Activated CD8-positive, alpha-beta T cell treated with anti-CD3 and anti-CD28 coated beads, Interleukin-2, amount 10 ng/mL, durations not matched to agents 7 days and 5 days (primary cell): ENCODE measurements at places on chromosomes 4 and X. TPM values are rescaled to one million over a fixed set of nuclear protein-coding genes. Genes with fewer than 3 reads are reported as not detected.

- no peak overlapping the region for H3K27ac ChIP-seq
- DNase-seq = no peak
- H3K4me1 ChIP-seq = peaks cover 6% of the 10 kb centered on the region
- H3K27me3 ChIP-seq = no peaks in the 10 kb centered on the region
These were observed 111.7 kb downstream of the LINC00632 start for GRCh38 chrX:140821280-140821679.

GRCh38 chrX:120769576-120770341 lies 105.9 kb downstream of the CT47B1 start:
- H3K4me1 ChIP-seq = no peaks in the 10 kb centered on the region
- no peaks in the 10 kb centered on the region for H3K36me3 ChIP-seq
- H3K27ac ChIP-seq = no peak overlapping the region

DNA sequence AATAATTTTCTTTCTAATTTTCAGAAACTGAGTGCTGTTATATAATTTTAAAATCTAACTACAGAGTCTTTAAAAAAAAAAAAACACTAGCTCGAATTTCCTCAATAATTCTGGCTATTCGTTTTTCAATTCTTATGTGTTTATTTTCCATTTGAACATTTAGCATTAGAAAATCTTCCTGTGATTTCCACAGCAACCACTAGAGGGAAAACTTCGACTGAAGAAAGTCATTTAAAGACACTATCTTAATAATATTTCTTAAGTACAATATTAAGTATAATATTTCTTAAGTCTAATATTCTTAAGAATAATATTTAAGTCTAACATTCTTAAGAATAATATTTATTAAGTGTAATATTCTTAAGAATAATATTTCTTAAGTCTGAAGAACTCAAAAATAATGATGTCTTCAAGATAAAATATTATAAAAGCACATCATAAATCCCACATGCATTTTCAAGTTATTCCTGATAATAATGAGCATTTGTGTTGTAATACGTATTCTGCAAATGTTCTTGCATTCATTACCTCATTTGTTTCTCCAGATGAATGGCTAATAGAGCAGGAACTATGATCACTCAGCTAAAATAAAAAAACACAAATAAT lies 118.4 kb upstream of the WDR17 start:
- no peak overlapping the region for H3K27ac ChIP-seq
- no peak for DNase-seq
- H3K27me3 ChIP-seq = peaks cover 4% of the 10 kb centered on the region
- no peaks in the 10 kb centered on the region for H3K36me3 ChIP-seq
- H3K4me1 ChIP-seq = peaks cover 7% of the 10 kb centered on the region

DNA sequence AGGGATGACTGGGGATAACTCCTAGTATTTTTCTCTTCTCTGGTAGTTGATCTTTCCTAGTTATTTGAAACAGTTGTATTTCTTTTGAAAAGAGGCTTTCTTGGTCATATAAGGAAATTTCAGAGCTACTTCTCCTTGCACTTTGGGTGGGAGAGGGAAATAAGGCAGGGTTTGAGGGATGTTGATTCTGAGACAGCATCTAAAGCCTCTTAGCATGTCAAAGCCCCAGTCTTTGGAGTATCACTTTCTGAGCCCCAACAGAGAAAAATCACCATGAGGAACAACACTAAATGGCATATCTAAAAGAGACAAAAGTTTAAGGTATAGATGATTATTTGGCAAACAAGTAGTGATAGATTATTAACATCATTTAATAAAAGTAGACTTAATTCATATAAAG lies 688.1 kb downstream of the TRAM1L1 start:
- H3K27me3 ChIP-seq = no peaks in the 10 kb centered on the region
- no peak overlapping the region for H3K27ac ChIP-seq
- H3K36me3 ChIP-seq = no peaks in the 10 kb centered on the region
- no peaks in the 10 kb centered on the region for H3K4me1 ChIP-seq

- H3K4me3 ChIP-seq = no peak overlapping the region
- H3K36me3 ChIP-seq = peaks cover 3% of the 10 kb centered on the region
- H3K4me1 ChIP-seq = peaks cover 38% of the 10 kb centered on the region
- DNase-seq = no peak
These were observed 72.2 kb downstream of the MAML3 start for GRCh38 chr4:140081641-140082390.

DNA sequence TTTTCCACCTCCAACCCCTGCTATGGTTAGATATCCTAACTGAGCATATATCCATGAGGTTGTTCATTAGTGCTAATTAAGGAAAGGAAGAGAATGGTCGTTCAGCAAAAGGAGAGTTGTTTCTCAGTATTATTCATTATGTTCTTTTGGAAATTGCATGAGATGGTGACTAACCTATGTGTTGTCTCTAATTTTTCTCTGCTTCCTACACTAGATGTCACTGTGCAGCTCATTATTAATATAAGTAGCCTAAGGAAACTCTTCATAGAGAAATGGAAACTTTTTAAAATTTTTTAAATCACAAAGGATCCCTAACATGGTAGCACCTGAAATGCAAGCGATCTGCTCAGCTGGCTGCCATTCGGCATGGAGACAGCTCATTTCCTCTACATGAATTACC lies 67.7 kb upstream of the FAM9A start:
- no peaks in the 10 kb centered on the region for H3K4me1 ChIP-seq
- DNase-seq = no peak
- no peaks in the 10 kb centered on the region for H3K36me3 ChIP-seq
- no peak overlapping the region for H3K27ac ChIP-seq
- H3K27me3 ChIP-seq = peaks cover 4% of the 10 kb centered on the region

GRCh38 chrX:43557792-43558191 lies 98.3 kb upstream of the MAOA start:
- peak; percentile 65 for DNase-seq
- no peaks in the 10 kb centered on the region for H3K36me3 ChIP-seq
- H3K27ac ChIP-seq = no peak overlapping the region
- peaks cover 5% of the 10 kb centered on the region for H3K4me1 ChIP-seq
- no peak overlapping the region for H3K4me3 ChIP-seq
- H3K27me3 ChIP-seq = no peaks in the 10 kb centered on the region

Gene ASMT
- total RNA-seq = 0.29 TPM

- H3K4me3 ChIP-seq = no peak overlapping the region
- no peaks in the 10 kb centered on the region for H3K27me3 ChIP-seq
- no peak for DNase-seq
- peaks cover 8% of the 10 kb centered on the region for H3K4me1 ChIP-seq
These were observed 51.7 kb downstream of the RPGR start for GRCh38 chrX:38275615-38276014.

- H3K27me3 ChIP-seq = peaks cover 2% of the 10 kb centered on the region
- no peak overlapping the region for H3K4me3 ChIP-seq
- H3K4me1 ChIP-seq = no peaks in the 10 kb centered on the region
- DNase-seq = peak; percentile 50
These were observed 3.1 kb upstream of the P2RY4 start for GRCh38 chrX:70262952-70263567.

DNA sequence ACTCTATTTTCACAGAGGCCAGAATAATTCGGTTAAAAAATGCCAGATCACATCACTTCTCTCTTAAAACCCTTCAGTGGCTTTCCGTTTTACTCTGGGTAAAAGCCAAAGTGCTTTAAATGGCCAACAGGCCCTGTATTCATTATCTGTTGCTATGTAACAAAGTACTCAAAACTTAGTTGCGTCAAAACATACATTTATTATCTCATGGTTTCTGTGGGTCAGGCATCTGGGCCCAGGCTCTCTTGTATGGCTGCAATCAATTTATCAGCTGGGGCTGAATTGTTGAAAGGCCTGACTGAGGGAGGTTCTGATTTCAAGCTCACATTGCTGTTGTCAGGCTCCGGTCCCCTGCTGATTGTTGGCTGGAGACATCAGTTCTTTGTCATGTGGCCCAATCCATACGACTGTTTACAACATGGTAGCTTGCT lies 72.7 kb upstream of the H2AZ1 start:
- no peak overlapping the region for H3K27ac ChIP-seq
- peaks cover 6% of the 10 kb centered on the region for H3K27me3 ChIP-seq
- H3K4me1 ChIP-seq = no peaks in the 10 kb centered on the region
- no peaks in the 10 kb centered on the region for H3K36me3 ChIP-seq
- no peak for DNase-seq

DNA sequence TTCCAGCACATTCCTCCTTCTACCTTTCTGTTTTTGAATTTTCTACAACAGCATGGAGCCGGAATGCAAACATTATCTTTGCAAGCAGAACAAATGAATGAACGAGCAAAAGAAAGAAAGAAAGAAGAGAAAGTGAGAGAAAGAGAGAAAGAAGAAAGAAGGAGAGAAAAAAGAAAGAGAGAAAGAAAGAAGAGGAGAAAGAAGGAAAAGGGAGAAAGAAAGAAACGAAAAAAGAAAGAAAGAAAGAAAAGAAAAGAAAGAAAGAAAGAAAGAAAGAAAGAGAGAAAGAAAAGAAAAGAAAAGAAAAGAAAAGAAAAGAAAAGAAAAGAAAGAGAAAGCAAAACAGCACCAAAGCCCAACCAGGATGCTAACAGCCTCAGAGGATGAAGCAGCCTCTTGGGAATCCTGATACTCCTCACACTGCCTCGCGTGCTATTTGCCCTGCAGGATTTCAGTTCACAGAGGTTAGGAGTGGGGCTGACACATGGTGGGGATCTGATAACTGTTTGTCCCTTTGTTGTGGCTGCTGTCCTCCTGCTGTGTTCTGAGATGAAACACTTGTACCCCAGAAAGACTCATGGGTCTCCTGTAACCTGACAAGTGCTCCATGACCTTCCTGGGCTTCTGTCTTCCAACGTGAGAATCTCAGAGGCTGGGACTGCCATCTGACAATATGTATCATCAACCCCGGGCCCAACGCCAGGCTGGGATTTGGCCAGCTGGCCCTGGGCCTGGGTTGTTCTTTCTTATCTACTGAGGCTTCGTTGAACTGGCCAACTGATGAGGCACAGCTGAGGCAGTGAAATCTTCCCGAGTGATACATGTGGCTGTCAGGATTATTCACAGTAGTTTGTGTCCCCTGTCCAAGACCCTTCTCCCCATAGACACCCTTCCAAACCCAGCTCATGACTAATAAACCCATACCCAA lies 61.0 kb downstream of the SEPSECS start:
- no peak overlapping the region for H3K27ac ChIP-seq
- no peak for DNase-seq
- H3K27me3 ChIP-seq = no peaks in the 10 kb centered on the region
- H3K4me3 ChIP-seq = no peak overlapping the region

Gene APBB2
- 0.57 TPM for total RNA-seq

DNA sequence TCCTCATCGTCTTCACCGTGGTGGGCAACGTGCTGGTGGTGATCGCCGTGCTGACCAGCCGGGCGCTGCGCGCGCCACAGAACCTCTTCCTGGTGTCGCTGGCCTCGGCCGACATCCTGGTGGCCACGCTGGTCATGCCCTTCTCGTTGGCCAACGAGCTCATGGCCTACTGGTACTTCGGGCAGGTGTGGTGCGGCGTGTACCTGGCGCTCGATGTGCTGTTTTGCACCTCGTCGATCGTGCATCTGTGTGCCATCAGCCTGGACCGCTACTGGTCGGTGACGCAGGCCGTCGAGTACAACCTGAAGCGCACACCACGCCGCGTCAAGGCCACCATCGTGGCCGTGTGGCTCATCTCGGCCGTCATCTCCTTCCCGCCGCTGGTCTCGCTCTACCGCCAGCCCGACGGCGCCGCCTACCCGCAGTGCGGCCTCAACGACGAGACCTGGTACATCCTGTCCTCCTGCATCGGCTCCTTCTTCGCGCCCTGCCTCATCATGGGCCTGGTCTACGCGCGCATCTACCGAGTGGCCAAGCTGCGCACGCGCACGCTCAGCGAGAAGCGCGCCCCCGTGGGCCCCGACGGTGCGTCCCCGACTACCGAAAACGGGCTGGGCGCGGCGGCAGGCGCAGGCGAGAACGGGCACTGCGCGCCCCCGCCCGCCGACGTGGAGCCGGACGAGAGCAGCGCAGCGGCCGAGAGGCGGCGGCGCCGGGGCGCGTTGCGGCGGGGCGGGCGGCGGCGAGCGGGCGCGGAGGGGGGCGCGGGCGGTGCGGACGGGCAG lies 792 bp downstream of the ADRA2C start:
- H3K4me3 ChIP-seq = peak overlapping the region; percentile 38
- H3K4me1 ChIP-seq = peaks cover 4% of the 10 kb centered on the region
- no peak for DNase-seq
- peaks cover 2% of the 10 kb centered on the region for H3K36me3 ChIP-seq
- H3K27ac ChIP-seq = peak overlapping the region; percentile 60
- H3K27me3 ChIP-seq = peaks cover 20% of the 10 kb centered on the region

Gene RNF175
- total RNA-seq = not detected

DNA sequence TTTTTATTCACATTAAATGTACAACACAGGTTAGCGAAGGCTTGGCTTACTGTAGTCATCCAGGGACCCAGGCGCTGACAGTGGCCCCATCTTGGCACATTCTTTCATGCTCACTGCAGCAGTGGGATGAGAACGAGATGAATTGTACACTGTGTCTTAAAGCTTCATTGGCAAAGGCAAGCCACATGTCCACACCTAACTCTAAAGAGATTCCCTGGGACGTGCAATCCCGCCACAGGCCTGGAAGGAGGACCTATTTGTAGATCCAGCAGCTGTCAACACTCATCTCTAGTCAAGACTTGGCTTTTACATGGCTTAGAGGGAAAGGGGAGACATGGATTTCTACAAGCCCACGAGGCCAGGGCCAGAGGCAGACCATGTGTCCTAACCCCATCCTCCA lies 16.1 kb upstream of the CXCR3 start:
- no peak for DNase-seq
- no peaks in the 10 kb centered on the region for H3K36me3 ChIP-seq
- H3K4me3 ChIP-seq = no peak overlapping the region
- H3K4me1 ChIP-seq = peaks cover 20% of the 10 kb centered on the region
- H3K27me3 ChIP-seq = no peaks in the 10 kb centered on the region

Gene IL3RA
- total RNA-seq = 0.61 TPM

Gene ARR3
- total RNA-seq = not detected

Gene ABCG2
- 0.57 TPM for total RNA-seq

GRCh38 chr4:40718586-40718985 lies 31.2 kb upstream of the NSUN7 start:
- no peak overlapping the region for H3K4me3 ChIP-seq
- peaks cover 12% of the 10 kb centered on the region for H3K27me3 ChIP-seq
- peaks cover 12% of the 10 kb centered on the region for H3K4me1 ChIP-seq
- no peak for DNase-seq

Gene TRO
- 0.87 TPM for total RNA-seq

Gene EGF
- not detected for total RNA-seq
